ENCODE measurements at places on chromosomes 7 and 10.

DNA sequence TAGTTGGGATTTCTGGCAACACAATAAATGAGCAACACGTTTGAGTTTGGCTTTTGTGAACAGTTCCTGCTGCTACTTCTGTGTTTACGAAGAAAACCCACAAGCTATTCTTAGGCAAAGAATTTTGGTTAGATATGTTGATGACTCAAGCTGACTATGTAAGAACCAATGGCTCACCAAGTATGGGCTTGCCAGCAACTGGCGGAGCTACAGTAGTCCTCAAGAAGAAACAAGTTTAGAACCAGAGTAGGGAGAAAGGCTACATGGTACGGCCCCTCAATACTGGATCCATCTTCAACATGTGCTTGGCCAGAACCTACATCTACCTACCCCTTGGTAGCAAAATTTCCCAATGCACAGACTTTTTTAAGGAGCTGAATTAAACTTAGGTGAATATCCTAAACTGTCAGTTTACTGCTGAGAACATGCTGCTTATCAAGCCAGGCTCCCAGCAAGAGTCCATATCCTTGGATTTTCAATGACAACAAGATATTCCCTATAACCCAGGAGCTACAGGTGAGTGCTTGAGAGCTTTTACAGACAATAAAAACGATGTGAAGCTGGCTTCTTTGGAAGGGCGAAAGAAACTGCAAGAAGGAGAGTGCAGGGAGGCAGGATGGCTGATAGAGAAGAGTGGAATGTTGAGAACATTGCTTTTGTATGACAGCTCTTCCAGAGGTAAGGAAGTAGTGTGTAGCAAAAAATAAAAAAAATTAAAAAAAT is 74.3 kb upstream of the ASAH2 start:
- DNase-seq: peak; percentile 89

DNA sequence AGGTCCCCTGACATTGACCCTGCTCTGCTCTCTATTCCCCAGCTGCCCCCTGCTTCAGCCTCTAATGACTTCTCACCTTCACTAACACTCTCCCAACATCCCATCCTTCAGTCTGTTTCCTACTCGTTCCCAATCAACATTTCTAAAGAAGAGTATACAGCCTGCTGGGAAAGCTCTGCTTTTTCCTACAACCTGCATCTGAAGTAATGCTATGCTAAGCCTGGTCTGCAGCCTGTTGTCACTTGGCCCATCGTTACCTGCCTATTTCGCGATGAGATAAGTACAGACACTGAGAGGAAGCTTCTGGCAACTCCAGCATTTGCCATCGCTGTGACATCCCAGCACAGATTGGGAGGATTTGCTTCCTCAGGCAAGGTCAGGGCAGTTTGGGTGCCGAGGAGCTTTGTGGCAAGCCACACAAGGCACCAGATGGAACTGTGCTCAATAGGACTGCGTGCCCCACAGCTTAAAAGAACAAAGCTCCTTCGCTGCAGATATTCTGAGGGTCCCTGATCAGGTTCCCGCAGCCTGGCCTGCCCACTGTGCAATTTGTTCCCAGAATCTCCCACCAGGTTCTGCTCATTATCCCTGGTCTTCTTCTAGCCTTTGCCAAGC is 51.4 kb downstream of the PKD1L1 start:
- no peak for DNase-seq

DNA sequence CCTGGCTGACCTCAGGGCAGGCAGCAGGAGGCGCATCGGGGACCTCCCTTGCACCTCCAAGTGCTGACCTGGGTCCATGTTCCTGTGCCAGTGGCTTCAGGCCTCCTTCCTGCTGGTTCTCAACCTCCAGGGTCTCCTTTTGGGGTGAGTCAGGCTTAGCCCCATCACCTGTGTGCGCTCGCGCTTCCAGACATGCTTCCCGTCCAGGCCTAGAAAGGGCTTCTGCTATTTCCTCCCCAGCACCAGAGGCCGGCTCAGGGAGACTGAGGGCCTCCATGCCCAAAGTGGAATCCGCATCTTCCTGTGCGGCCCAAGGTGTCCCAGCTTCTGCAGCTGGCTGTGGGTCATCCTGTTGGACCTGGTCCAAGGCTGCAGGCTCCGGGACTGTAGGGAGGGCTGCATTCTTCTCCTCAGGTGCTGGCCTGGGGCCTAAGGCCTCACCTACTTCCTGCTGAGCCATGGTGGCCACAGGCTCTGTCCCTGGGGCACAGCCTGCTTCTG is 5.9 kb downstream of the NACAD start:
- no peak for DNase-seq

DNA sequence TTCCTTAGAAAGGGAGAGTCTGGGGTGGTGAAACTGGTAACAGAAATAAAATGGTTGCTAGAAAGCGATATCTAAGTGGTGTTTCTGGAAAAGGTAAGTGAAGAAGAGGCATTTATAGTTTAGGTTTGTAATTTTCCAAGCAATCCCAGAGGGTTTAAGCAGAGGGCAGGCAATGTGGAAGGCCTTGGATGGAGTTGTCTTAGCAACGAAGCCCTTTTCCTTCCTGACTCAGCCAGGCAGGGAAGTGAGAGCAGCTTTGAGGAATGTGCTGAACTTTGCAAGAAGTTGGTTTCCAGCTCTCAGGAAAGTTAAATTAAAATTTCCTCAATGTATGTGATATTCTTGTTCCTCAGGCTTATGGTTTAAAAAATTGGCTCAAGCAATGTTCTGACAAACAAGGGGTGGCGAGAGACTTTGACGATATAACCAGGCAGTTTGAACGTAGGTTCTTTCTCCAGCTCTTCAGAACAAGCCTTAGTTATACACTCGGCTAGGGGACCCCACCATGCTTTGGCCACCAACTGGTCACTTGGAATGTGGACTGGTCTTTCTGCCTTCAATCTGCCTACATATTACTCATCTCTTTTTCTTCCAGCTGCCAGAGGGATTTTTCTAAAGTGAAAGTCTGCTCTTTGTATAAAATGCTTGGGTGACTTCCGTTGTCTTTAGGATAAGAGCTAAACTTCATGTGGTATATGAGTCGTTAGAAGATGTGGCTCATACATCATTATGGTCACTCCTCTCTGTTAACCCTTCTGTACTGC is 66.9 kb upstream of the SLC25A13 start:
- DNase-seq: peak; percentile 28

DNA sequence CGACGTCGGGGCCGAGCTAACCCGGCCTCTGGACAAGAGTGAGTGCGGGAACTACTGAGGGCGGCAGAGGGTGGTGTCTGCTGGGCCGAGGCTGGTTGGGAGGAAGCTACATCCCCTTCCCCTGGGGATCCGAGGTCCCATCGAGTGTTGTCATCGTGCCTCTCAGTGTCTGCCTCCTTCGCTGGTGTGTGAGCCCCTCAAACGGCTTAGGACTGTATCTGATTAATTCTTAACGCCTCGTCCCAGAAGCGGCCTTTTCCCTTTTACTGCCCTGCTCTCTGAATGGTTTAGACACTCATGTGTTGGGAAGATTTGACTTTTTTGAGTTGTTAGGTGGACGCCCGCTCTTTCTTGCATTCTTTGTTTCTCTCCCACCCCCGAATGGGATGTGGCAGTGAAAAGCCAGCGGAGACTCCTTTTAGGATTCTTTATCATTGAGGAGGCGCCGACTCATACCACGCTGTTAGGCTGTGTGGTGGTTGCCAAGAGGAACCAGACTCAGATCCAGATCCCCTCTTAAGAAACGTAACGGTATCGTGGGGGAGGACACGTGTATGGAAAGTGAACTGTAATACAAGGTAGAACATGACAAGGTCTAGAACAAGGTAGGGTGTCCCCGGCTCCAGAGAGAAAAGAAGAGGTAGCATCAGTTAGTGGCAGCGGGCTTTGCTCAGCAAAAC is 631 bp downstream of the SUPV3L1 start:
- no peak for DNase-seq

- DNase-seq: no peak
Measured at GRCh38 chr7:13841284-13841683, 148.2 kb downstream of the ETV1 start.

DNA sequence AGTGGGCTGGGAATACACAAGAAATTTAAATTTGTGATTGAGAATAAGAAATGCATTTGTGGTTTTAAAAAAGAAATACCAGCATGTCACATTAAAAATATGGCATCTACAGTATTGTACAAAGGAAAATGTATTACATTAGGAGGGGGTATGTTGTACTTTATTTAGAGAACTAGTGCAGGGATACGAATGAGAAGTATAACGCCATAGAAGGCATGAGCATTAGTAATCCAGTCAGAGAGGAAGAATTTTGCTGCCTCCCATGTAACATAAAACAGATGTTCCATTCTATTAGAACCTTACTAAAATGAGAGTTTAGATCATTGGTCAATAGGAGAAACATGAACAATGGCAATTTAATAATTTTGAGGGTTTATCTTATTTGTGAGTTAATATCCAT is 182.2 kb downstream of the ADK start:
- DNase-seq: peak; percentile 90

- no peak for DNase-seq
Measured at GRCh38 chr10:480928-481552, 208.4 kb downstream of the DIP2C start.

- DNase-seq: no peak
Measured at GRCh38 chr7:102864958-102865357, 47.8 kb upstream of the LRRC17 start.

GRCh38 chr10:133047526-133048123 is 40.1 kb upstream of the ADGRA1 start:
- no peak for DNase-seq

- DNase-seq: no peak
Measured at GRCh38 chr10:74827694-74828093, 1.3 kb downstream of the KAT6B start.

DNA sequence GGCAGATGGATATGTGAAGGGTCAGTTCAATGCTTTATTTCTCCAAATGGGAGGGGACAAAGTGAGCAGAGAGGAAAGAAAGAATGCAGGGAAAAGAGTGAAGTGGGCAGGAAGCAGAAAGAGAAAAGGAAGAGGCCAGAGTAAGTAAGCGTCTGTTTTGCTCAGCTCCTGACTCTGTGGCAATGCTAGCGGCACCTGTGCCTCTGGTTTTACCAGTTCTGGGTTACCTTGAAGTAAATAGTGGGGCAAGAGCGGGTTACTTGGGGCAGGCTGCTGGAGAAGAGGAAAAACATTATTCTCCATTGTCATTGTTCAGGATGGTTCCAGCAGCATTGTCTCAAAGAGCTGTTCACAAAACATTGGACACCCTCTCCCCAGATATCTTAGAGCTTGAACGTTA is 1.9 kb downstream of the TAS2R40 start:
- DNase-seq: no peak

- no peak for DNase-seq
Measured at GRCh38 chr7:78605119-78605518, 806.5 kb downstream of the PHTF2 start.

- DNase-seq: no peak
Measured at GRCh38 chr7:44184873-44185446, 4.3 kb downstream of the GCK start.

- no peak for DNase-seq
Measured at GRCh38 chr7:134553976-134554375, 5.1 kb downstream of the AKR1B15 start.

Data from fibroblast of skin of left biceps (primary cell).